Right atrium auricular region (tissue), 2 donors: ENCODE measurements at places on chromosomes 13 and 19. TPM values are rescaled to one million over a fixed set of nuclear protein-coding genes. Genes with fewer than 3 reads are reported as not detected.

- no peaks in the 10 kb centered on the region for H3K27me3 ChIP-seq
- H3K36me3 ChIP-seq = no peaks in the 10 kb centered on the region
- DNase-seq = no peak
- H3K4me1 ChIP-seq = no peaks in the 10 kb centered on the region
Observed at GRCh38 chr13:59447846-59448620, 715.7 kb downstream of the DIAPH3 start.

GRCh38 chr13:30718661-30719524 lies 16.4 kb upstream of the ALOX5AP start:
- peaks cover 4% of the 10 kb centered on the region for H3K4me1 ChIP-seq
- no peak overlapping the region for H3K27ac ChIP-seq
- H3K36me3 ChIP-seq = no peaks in the 10 kb centered on the region
- H3K27me3 ChIP-seq = no peaks in the 10 kb centered on the region
- DNase-seq = no peak

DNA sequence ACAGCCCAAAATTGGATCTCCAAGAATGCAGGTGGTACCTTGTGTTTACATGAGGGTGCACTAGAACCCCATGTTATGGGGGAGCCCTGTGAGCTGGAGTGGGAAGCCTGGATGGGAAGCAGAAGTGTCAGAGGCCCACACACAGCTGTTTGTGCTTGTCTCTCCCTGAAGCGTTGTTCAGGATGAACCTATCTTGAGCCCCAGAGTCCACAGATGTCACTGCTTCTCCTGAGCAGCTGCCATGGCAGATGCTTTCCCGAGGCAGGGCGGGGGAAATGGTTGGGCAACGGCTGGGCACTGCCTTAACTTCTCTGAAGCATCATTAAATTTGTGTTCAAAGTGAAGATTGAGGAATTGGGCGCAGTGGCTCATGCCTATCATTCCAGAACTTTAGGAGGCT lies 17.1 kb upstream of the CHST8 start:
- no peak for DNase-seq
- H3K27me3 ChIP-seq = no peaks in the 10 kb centered on the region
- no peak overlapping the region for H3K4me3 ChIP-seq
- H3K36me3 ChIP-seq = no peaks in the 10 kb centered on the region
- no peaks in the 10 kb centered on the region for H3K4me1 ChIP-seq

DNA sequence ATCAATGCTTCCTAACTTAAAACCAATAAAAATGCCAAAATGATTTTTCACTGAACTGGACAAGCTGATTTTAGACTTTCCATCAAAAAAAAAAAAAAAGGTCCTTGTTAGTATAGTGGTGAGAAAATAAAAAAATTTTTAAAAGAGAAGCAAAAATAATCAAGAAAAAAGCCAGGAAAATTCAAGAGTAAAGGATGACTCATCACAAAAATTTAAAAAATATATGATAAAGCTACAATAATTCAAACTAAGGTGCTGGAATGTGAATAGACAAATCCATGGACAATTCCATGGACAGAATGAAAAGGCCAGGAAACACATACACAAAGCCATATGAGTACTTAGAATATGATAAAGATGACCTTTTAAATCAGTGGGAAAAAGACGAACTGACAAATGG lies 26.1 kb downstream of the ALG5 start:
- no peaks in the 10 kb centered on the region for H3K27me3 ChIP-seq
- no peaks in the 10 kb centered on the region for H3K4me1 ChIP-seq
- DNase-seq = no peak

- no peaks in the 10 kb centered on the region for H3K4me1 ChIP-seq
- no peaks in the 10 kb centered on the region for H3K27me3 ChIP-seq
- DNase-seq = no peak
- H3K4me3 ChIP-seq = no peak overlapping the region
- no peak overlapping the region for H3K27ac ChIP-seq
- H3K36me3 ChIP-seq = no peaks in the 10 kb centered on the region
Observed at GRCh38 chr13:97944396-97945029, 9.0 kb upstream of the IPO5 start.

GRCh38 chr19:43773725-43774102 lies 7.1 kb downstream of the KCNN4 start:
- H3K27me3 ChIP-seq = no peaks in the 10 kb centered on the region
- H3K4me3 ChIP-seq = no peak overlapping the region
- no peaks in the 10 kb centered on the region for H3K4me1 ChIP-seq
- DNase-seq = no peak
- H3K27ac ChIP-seq = no peak overlapping the region

DNA sequence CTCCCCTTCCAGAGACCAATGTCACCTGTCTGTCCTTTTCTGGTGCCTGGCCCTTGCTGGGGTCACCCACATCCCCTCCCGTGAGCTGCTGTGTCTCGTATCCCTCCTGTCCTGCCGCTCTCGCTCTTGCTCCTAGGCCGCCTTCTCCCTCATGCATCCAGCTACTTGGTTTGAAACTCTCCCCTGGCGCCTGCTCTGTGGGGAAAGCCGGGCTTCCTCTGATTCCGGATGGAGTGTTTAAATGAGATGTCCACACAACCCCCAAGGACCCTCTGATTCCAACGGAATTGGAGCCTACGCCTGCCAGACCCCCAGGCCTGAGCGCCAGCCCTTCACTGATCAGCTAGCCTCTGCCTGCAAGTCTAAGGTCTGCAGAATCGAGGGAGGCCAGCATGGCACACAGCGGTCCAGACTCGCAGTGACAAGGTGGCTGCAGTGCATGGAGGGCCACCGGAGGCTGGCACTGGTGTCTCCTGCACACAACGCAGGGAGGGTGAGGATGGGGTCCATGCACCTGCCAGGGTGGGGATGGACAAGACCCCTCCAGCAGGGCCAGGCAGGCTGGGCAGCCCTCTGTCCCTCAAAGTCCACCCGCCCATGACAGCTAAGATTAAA lies 47.2 kb downstream of the RFX2 start:
- H3K4me3 ChIP-seq = no peak overlapping the region
- peak; percentile 53 for DNase-seq
- H3K4me1 ChIP-seq = no peaks in the 10 kb centered on the region
- no peaks in the 10 kb centered on the region for H3K27me3 ChIP-seq
- H3K36me3 ChIP-seq = no peaks in the 10 kb centered on the region
- peak overlapping the region; percentile 98 for H3K27ac ChIP-seq

- no peaks in the 10 kb centered on the region for H3K4me1 ChIP-seq
- no peak overlapping the region for H3K4me3 ChIP-seq
- H3K36me3 ChIP-seq = no peaks in the 10 kb centered on the region
- no peak for DNase-seq
- H3K27ac ChIP-seq = no peak overlapping the region
- peaks cover 4% of the 10 kb centered on the region for H3K27me3 ChIP-seq
Observed at GRCh38 chr19:5563935-5564612, 3.7 kb downstream of the TINCR start.

DNA sequence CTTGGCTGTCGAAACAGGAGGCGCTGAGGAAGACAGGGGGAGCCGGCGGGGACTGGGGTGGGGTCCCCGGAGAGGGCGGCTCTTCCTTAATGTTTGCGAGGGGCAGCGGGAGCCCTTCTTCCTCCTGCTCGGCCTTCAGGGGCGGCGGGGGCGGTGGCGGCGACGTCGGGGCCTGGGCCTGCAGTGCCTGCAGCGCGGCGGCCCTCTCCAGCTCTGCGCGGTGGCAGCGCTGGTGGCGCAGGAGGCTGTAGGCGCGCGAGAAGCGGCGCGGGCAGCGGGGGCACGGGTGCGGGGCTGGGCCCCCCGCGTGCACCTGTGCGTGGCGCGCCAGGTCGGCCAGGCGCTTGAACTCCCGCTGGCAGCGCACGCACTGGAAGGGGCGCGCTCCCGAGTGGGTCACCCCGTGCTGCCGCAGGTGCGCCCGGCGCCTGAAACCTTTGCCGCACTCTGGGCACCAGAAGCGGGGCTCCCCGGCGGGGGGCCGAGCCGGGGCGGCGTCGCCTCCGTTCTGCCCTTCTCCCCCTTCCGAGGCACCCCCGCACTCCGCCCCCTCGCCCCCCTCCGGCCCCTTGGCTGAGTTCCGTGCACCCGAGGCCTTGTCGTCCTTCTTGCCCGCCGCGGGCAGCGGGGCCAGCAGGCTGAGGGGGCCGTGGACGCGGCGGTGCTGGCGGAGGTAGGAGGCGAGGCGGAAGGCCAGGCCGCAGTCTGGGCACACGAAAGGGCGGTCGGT lies 2.5 kb downstream of the ZNF579 start:
- no peak overlapping the region for H3K4me3 ChIP-seq
- H3K36me3 ChIP-seq = peaks cover 10% of the 10 kb centered on the region
- H3K27me3 ChIP-seq = no peaks in the 10 kb centered on the region
- H3K27ac ChIP-seq = no peak overlapping the region
- DNase-seq = no peak
- H3K4me1 ChIP-seq = no peaks in the 10 kb centered on the region

GRCh38 chr13:73141292-73141771 lies 82.5 kb downstream of the KLF5 start:
- H3K4me3 ChIP-seq = peak overlapping the region; percentile 10
- H3K36me3 ChIP-seq = no peaks in the 10 kb centered on the region
- H3K27ac ChIP-seq = no peak overlapping the region
- no peaks in the 10 kb centered on the region for H3K27me3 ChIP-seq
- H3K4me1 ChIP-seq = no peaks in the 10 kb centered on the region
- DNase-seq = no peak

DNA sequence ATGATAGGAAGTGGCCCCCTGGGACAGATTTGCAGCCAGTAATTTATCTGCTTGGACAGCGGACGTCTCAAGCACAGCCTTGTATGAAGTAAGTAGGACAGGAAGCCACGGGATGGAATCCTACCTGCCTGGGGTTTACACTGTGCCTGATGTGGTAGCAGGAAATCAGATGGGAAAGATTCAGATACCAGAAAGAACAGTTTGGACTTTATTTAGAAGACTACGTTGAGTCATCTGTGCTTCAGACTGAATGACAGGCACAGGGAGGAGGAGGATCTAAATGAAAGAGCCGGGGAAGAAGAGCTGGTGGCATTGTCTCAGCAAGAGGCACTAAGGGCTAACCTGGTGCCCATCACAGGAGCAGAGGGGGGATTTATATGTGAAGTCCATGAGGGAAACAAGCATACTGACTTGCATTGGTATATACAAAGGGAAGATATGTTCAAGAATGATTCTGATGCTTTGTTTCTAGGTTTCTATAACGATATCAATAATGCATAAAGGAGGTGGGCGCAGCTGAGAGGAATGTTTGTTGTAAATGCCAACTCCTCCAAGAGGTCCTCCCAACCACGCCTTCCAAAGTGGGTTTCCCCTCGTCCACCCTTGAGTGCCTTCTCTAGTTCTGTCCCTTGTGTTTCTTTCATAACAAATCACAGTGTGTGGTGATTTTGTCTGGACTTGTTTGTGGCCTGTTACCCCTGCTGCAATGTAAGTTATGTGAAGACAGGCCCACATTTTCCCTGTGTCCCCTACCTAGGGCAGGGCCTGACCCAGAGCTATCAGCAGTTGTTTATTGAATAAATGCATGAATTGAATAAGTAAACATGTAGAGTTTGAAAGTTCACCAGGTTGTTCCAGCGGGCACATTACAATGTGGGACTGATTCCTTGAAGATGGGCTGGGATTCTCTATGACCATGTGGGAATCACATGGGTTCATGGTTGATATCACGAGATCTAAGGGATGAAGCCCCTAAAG lies 328.4 kb downstream of the SLC7A1 start:
- no peak overlapping the region for H3K27ac ChIP-seq
- DNase-seq = no peak

DNA sequence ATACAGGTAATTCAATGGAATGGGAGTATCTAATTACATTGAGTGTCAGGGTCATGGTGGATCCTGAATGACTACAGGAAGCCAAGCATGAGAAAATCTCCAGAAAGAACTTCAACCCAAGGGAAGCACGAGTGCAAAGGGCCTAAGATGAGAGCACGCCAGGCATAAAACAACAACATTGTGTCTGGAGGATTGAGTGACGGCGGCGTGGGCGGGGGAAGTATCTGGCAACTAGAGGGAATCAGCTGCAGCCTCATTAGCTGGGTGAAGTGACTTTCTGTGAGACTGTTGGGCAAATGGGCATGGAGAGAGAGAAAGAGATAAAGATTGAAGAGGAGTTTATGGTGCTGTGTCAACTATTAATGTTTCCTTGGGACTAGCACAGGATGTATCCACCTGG lies 194.3 kb downstream of the GPC6 start:
- no peaks in the 10 kb centered on the region for H3K27me3 ChIP-seq
- H3K4me1 ChIP-seq = no peaks in the 10 kb centered on the region
- no peaks in the 10 kb centered on the region for H3K36me3 ChIP-seq

GRCh38 chr19:16593181-16593580 lies 21.0 kb upstream of the SLC35E1 start:
- H3K4me3 ChIP-seq = no peak overlapping the region
- H3K36me3 ChIP-seq = no peaks in the 10 kb centered on the region
- H3K27ac ChIP-seq = no peak overlapping the region
- no peaks in the 10 kb centered on the region for H3K27me3 ChIP-seq
- H3K4me1 ChIP-seq = no peaks in the 10 kb centered on the region

DNA sequence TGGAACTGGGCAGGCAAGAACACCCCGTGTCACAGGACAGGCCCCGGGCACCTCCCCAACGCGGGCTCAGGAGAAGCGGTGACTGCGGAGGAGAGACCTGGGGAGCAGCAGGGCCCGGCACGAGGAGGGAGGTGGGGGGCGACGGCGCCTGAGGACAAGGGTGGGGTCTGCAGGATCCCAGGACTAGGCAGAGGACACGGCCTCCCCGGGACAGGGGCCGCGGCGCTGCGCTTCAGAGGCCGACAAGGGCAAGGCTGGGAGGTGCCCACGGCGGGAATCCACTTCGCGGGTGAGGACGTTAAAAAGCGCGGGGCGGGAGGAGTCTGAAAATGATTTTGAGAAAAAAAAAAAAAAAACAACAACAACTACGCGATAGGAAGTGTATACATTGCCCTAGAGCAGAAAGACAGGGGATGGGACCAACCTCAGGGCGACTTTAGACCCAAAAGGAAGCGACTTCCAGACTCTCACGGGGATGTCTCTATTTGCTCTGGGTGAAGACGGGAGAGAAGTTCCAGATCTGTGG lies 44.9 kb downstream of the ZNF611 start:
- H3K4me3 ChIP-seq = peak overlapping the region; percentile 61
- H3K27me3 ChIP-seq = no peaks in the 10 kb centered on the region
- peak; percentile 60 for DNase-seq

GRCh38 chr19:42028304-42029216 lies 34.5 kb upstream of the ATP1A3 start:
- no peaks in the 10 kb centered on the region for H3K27me3 ChIP-seq
- no peak overlapping the region for H3K4me3 ChIP-seq
- H3K4me1 ChIP-seq = peaks cover 22% of the 10 kb centered on the region

DNA sequence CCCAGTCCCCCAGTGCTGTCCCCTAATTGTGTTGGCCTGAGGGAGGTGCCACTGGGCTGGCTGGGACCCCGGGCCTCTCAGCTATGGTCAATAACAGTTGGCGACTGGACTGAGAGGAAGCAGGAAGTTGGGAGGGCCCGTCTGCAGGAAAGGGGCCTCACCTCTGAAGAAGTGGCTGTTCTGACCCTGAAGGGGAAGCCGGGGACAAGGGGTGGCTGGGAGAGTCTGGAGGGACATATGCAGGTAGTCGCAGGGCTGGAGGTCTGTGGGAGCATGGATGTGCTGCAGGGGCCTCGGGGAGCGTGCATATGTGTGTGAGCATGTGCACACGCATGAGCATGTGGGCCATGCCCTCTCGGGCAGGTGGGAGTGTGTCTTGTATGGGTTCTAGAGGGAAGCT lies 5.9 kb downstream of the PKN1 start:
- H3K27me3 ChIP-seq = no peaks in the 10 kb centered on the region
- H3K36me3 ChIP-seq = peaks cover 31% of the 10 kb centered on the region
- H3K4me1 ChIP-seq = peaks cover 68% of the 10 kb centered on the region

- no peaks in the 10 kb centered on the region for H3K4me1 ChIP-seq
- no peak overlapping the region for H3K4me3 ChIP-seq
- H3K36me3 ChIP-seq = no peaks in the 10 kb centered on the region
- no peaks in the 10 kb centered on the region for H3K27me3 ChIP-seq
- DNase-seq = no peak
Observed at GRCh38 chr13:71169180-71169579, 697.8 kb downstream of the DACH1 start.

Gene FBXO17
- total RNA-seq = 13.1 TPM

Gene TEX26
- not detected for total RNA-seq

Gene LILRA1
- 0.47 TPM for total RNA-seq

Gene F2RL3
- 6.4 TPM for total RNA-seq
